ENCODE measurements at places on chromosomes 12 and 14. TPM values are rescaled to one million over a fixed set of nuclear protein-coding genes. Genes with fewer than 3 reads are reported as not detected.
A peak's percentile ranks its signal among the peaks of the same experiment; 100 is the strongest.

The CELA1 gene
- not detected for total RNA-seq

The GLI1 gene
- total RNA-seq = 1.1 TPM

The OR8S1 gene
- not detected for total RNA-seq

The SLC2A14 gene
- not detected for total RNA-seq

The LRRK2 gene
- total RNA-seq = 1.3 TPM

- no peak for DNase-seq
- H3K27me3 ChIP-seq = no peaks in the 10 kb centered on the region
- H3K4me1 ChIP-seq = peaks cover 24% of the 10 kb centered on the region
- H3K27ac ChIP-seq = no peak overlapping the region
- H3K36me3 ChIP-seq = no peaks in the 10 kb centered on the region
Measured at GRCh38 chr14:35331605-35332516, 39.7 kb downstream of the PSMA6 start.

DNA sequence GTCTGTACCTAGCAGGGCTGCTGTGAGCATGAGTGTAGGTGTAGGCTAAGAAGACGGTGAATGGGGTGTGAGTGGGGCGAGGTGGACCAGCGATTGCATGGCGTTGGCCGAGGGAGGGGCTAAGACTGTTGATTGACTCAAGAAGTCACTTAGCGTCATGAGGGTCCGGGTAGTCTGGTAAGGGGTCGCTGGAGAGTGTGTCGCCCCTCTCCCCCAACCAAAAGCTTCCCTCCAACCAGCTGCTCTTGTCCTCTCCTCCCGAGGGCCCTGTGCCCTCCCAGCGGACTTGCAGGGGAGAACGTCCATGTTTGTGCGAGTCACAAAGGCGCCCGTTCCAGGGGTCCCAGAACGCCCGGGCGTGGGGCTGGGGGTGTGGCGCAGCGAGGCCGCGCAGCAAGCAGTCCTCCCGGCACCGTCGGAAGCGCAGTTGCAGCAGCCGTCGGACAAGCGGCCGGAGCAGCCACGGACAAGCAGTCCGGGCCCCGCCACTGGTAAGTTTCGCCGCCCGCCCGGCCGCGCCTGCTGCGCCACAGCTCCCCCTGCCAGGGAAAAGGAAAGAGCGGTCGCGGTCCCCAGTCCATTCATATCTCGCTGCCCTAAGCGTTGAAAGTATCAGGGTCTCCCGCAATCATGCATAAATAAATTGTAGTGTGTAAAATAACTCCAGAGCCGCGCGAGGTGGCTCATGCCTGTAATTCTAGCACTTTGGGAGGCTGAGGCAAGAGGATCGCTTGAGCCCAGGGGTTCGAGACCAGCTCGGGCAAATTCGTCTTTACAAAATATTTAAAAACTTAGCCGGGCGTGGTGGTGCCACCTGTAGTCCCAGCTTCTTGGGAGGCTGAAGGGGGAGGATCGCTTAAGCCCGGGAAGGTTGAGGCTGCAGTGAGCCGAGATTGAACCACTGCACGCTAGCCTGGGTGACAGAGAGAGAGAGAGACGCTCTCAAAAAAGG, at the start of gene CCDC63:
Gene CCDC63 (plus strand): TSS at position 373 of the 952 bp plus-strand sequence. CDS start 5,968 bp downstream, outside the sequence.
- peaks cover 11% of the 10 kb centered on the region for H3K27me3 ChIP-seq
- no peaks in the 10 kb centered on the region for H3K4me1 ChIP-seq
- DNase-seq = peak; percentile 50
- H3K36me3 ChIP-seq = no peaks in the 10 kb centered on the region

DNA sequence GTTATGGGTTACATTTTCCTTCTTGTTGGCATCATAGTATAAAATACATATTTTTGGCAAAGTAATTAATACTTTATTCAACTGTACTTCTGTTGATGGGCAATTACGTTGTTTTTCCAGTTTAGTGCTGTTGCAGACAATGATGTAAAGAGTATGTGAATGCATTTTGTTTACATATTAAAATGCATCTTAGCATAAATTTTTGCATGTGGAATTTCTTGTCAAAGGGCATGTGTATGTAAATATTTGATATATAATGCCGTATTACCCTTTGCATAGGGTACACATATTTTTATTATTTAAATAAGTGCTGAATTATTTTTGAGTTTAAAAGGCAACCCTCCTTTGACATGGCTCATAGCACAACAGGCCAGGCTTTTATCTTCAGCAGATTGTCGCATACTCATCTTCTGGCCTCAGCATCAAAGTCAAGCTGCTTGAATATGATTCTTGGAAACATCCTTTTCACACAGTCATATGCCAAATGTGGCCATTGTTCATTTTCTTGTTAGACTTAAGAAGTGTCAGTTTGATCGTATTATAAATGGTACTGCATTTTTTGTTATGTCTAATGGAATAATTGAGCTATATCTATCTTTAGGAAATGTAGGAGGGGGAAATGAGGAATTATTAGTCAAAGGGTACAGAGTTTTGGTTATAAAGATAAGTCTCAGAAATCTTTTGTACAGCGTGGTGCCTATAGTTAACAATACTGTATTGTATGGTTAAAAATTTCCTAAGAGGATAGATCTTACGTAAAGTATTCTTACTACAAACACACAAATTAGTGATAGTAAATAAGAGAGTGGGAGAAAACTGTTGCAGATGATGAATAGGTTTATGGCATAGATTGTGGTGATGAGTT, 138.5 kb downstream of the FUT8 start:
- H3K4me1 ChIP-seq = no peaks in the 10 kb centered on the region
- no peak overlapping the region for H3K27ac ChIP-seq
- H3K36me3 ChIP-seq = no peaks in the 10 kb centered on the region
- H3K27me3 ChIP-seq = no peaks in the 10 kb centered on the region
- no peak for DNase-seq
- no peak overlapping the region for H3K4me3 ChIP-seq

DNA sequence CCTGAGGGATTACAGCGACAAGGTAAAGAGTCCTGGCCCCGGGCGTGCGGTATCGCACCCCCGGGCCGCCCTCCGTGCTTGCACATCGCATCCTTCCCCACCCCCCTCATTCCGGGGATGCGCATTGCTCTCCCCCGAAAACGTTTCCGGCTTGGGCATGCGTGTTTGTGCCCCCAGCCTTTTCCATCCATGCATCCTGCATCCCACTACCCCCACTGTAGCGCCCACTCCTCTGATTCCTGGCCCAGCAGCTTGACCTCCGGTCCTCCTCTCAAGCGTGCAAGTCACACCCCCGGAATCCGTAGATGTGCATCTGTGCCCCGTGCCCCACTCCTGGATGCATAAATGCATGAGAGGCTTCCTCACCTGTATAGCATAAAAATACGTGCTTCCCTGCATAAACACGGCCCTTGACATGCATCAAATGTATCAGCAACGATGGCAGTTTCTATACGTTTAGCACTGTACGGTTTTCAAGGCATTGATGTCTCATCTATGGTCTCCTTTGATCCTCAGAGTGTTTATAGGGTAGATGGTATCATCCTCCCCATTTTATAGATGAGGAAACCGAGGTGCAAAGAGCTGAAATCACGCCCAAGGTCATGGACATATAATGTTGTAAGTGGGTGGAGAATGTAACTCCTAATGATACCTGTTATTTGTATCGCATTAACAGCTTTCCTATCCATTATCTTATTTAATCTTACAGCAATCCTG, 484 bp downstream of the RIC8B start:
- H3K36me3 ChIP-seq = no peaks in the 10 kb centered on the region
- H3K27me3 ChIP-seq = no peaks in the 10 kb centered on the region
- peak; percentile 16 for DNase-seq
- H3K4me1 ChIP-seq = peaks cover 12% of the 10 kb centered on the region
- peak overlapping the region; percentile 91 for H3K27ac ChIP-seq

DNA sequence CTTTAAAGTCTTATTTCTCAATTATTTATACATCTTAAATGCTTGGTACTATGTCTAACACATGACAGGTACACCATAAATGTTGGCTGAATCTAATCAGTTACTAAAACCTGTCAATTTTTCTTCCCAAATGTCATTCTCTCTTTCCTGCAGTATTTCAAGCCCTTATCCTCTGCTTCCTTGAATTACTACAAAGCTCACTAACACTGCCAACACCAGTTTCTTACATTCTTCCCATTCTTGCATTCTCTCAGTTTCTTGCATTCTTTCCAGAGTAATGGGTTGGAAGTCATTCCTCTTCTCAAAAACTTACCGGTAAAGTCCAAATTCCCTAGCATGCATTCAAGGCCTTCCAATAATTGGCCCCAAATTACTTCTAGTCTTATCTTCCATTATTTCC, 9.6 kb upstream of the SMARCC2 start:
- peaks cover 32% of the 10 kb centered on the region for H3K4me1 ChIP-seq
- H3K4me3 ChIP-seq = no peak overlapping the region
- H3K27me3 ChIP-seq = no peaks in the 10 kb centered on the region

- peak; percentile 28 for DNase-seq
- H3K27me3 ChIP-seq = no peaks in the 10 kb centered on the region
- no peaks in the 10 kb centered on the region for H3K36me3 ChIP-seq
- no peak overlapping the region for H3K27ac ChIP-seq
- no peak overlapping the region for H3K4me3 ChIP-seq
Measured at GRCh38 chr14:64634558-64634957, 69.7 kb upstream of the PLEKHG3 start.

DNA sequence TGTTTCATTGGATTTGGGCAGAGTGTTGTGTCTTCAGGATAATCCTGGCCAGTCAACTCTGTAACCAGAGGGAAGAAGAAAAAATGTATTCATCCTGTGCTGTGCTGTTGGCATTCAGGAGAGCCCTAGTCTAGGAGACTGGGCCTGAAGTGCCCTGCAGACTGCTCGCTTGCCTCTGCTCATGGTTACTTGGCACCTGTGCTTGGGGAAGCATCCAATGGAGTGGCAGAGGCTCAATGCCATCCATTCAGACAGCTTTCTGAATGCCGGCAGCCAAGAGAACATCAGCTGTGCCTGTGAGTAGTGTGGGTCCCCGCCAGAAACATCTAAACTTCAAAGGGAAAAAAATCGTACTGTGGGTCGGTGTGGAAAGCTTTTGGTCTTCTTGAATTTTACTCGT, 124.2 kb downstream of the SRGAP1 start:
- H3K4me3 ChIP-seq = no peak overlapping the region
- H3K36me3 ChIP-seq = no peaks in the 10 kb centered on the region
- H3K4me1 ChIP-seq = peaks cover 29% of the 10 kb centered on the region
- H3K27me3 ChIP-seq = no peaks in the 10 kb centered on the region
- no peak overlapping the region for H3K27ac ChIP-seq
- no peak for DNase-seq
